Skeletal muscle tissue (tissue), 5 donors: ENCODE measurements at places on chromosomes 1 and 21. TPM values are rescaled to one million over a fixed set of nuclear protein-coding genes. Genes with fewer than 3 reads are reported as not detected.

MTMR11 gene
- total RNA-seq = 6.8 TPM

JAM2 gene
- total RNA-seq = 18.8 TPM

MYCL gene
- 1.0 TPM for total RNA-seq

B3GALT2 gene
- total RNA-seq = 6.8 TPM

SYT6 gene
- total RNA-seq = under 0.01 TPM

RASSF5 gene
- total RNA-seq = 3.1 TPM

ELAPOR1 gene
- under 0.01 TPM for total RNA-seq

KLHDC9 gene
- not detected for total RNA-seq

SLAMF7 gene
- 0.52 TPM for total RNA-seq

NBPF6 gene
- not detected for total RNA-seq

DMRTA2 gene
- under 0.01 TPM for total RNA-seq

TMEM51 gene
- total RNA-seq = 4.7 TPM

CACNA1S gene
- 43.3 TPM for total RNA-seq

BLACAT1 gene
- not detected for total RNA-seq

TMEM52 gene
- total RNA-seq = 21.9 TPM

RPE65 gene
- total RNA-seq = not detected

IFI44L gene
- total RNA-seq = 7.3 TPM

LYST gene
- total RNA-seq = 24.5 TPM

MX2 gene
- 6.8 TPM for total RNA-seq

LCE1E gene
- not detected for total RNA-seq

CLDN8 gene
- total RNA-seq = not detected

KCNH1 gene
- 0.52 TPM for total RNA-seq

TMEM240 gene
- total RNA-seq = 2.1 TPM

ZNF644 gene
- total RNA-seq = 71.0 TPM
